ENCODE measurements at places on chromosomes 11 and 22.

DNA sequence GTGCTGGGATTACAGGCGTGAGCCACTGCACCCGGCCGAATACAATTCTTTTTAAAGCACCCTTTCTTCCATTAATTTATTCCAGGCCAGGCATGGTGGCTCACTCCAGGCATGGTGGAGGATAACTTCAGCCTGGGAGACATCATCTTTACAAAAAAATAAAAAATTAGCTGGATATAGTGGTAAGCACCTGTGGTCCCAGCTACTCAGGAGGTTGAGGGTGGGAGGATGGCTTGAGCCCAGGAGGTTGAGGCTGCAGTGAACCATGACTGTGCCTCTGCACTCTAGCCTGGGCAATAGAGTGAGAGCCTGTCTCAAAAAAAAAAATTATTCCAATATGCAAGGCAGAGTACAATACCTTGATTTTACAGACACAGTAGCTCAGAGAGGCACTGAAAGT, 11.4 kb downstream of the TAGLN start:
- no peak for DNase-seq

DNA sequence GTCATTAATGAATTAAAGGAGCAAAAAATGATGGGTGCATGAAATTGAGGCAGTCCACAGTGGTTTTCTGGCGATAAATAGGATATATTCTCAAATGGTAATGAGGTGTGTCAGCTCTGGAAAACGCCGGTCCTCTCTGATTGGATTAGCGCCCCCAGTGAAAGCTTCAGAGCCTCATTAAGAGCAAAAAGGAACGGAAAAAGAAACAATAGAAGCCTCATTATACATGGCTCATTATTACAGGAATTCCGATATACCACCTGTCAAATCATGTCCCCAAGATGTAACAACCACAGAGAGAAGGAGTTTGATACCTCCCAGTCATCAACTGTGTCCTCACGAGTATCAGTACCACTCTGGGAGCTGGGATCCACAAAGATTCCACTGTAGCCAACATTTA, 175.7 kb upstream of the PITPNB start:
- DNase-seq, result no peak

DNA sequence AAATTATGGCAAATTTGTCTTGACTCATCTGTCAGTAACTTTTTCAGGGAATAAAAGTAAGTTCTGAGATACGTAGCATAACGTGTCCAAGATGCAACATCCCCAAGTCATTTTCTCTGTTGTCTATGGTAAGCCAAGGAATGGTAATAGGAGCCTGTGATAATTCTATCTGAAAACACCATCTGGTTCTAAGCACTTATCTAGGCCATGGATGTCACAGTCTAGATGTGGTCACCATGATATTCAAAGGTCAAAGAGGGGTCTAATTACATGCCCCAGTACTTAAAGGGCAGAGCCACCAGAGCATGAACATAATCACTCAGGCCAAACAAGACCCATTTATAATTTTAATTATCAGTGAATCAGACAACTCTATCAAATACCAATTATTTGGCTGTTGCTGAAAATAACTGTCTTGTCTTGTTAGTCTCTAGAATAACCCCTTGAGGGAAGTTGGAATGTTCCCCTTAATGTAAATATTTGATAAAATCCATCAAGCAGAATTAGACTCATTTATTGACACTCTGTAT, 225.1 kb upstream of the MPPED2 start:
- no peak for DNase-seq

DNA sequence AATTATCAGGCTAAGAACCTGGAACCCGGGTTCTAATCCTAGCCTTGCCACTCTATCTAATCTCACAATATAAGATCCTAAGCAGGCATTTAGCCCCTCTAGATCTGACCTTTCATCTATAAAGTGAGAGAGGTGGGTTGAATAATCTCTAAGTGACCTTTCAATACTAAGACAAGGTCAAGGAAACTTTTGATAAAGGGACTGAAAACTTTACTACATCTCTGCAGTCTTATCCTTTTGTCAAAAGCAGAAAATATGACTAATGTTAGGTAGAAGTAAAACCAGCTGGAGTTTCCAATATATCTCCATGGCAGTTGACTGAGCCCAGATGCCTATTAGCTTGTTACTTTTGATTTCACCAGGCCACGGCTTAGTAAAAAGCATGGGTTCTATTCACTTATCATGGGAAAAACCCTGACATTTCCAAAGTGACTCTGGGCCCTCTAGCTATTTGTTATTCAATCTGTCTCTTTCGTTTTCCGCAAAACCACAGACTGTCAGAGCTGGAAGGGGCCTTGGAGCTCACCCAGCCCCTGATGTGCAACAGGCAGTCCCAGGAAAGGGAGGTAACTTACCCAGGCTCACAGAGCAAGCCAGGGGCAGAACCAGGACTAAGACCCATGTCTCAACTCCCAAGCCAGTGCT, 75.8 kb downstream of the RAB30 start:
- peak; percentile 60 for DNase-seq

GRCh38 chr11:68659158-68659921, 25.0 kb upstream of the GAL start:
- peak; percentile 98 for DNase-seq

- DNase-seq, result no peak
Observed at GRCh38 chr22:26534874-26535602, 22.8 kb upstream of the TFIP11 start.

GRCh38 chr11:129286813-129287212, 88.8 kb upstream of the BARX2 start:
- DNase-seq, result no peak

- DNase-seq, result no peak
Observed at GRCh38 chr11:65398362-65398910, 12.0 kb downstream of the FRMD8 start.

DNA sequence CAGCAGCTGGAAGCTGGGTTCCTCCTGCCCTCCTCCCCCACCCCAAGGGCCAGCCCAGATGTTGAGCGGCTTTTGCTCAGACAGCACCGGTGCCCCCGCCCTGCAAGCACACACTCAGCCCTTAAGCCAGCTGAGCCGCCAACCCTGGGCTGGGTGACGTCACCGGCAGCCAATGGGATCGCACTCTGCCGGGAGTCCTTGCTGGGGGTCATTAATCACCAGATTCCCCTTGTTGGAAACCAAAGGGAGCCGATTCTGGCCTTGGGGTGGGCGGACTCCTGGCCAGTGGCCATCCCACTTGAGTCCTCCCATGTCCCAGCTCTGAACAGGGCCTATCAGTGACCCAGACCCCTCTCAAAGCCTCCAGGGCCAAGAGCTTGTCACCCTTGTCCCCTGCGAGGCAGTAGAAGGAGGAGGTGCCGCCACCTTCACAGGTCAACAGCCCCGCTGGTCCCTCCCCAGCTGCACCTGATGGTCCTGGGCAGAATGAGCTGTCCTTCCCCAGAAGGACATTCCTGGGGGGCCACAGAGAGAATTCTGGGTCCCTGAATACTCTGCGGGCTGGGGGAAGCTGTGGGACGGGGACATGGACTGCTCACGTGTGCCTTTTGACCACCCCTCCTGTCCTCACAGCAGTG, 7.4 kb downstream of the DUSP8 start:
- peak; percentile 87 for DNase-seq

- no peak for DNase-seq
Observed at GRCh38 chr11:44464741-44465140, 100.7 kb upstream of the CD82 start.

GRCh38 chr22:40480996-40481395, 110.6 kb downstream of the SGSM3 start:
- DNase-seq, result no peak

All from brain microvascular endothelial cell (primary cell).